Activated T-cell treated with anti-CD3 and anti-CD28 coated beads, Interleukin-2, amount 50 U/mL, for 72 hours (primary cell): ENCODE measurements at places on chromosomes 11 and 22.
A peak's percentile ranks its signal among the peaks of the same experiment; 100 is the strongest.

GRCh38 chr22:48825802-48826520 is 1001.7 kb downstream of the BRD1 start:
- no peak for DNase-seq

DNA sequence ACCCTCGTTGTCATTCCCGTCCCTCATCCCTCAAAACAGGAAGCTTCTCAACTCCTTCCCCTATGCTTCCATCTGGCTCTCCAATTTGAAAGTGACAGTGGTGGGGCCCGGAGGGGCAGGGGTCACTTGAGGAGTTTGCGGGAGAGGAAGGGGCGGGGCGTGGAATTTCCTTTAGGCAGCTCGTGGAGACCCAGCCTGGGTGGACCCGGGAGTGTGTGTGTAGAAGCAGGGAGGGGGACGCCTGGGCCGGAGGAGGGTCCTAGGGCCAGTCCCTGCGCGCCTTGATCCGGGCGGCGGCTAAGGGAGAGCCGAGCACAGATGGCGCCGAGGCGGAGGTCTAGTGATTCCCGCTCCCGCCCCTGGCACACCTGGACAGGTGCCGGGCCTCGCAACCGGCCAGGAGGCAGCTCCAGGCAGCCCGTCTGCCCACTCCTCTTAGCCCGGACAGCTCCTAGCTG is 7.8 kb upstream of the PAX6 start:
- no peak for DNase-seq

- peak; percentile 47 for DNase-seq
Measured at GRCh38 chr11:15073361-15074205, at the start of gene CALCB. TSS of gene CALCB (plus strand) at chr11:15073593. CDS start at chr11:15074719, 1,126 bp downstream.

- peak; percentile 81 for DNase-seq
Measured at GRCh38 chr11:65553301-65554001, 4.7 kb downstream of the LTBP3 start.

GRCh38 chr11:99037057-99037456 is 16.3 kb downstream of the CNTN5 start:
- no peak for DNase-seq

DNA sequence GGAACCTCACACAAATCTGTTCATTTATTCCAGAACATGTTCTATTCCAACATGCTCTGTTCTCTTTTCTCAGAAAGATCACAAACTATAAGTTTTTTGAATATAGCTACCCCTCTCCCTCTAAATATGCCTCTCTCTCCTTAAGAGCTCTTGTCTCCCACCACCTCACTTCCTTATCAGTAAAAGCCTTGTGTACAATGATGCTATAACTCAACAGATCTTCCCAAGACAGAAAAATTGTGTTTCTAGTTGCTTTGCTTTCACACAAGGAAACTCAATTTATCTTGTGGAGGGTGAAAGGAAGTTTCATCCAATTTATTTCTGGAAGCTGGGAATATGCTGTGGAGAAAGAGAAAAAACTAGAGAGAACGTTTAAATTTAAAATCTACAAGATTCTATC is 64.4 kb downstream of the FAM76B start:
- DNase-seq = no peak

- no peak for DNase-seq
Measured at GRCh38 chr11:20017320-20017719, 143.0 kb downstream of the DBX1 start.

GRCh38 chr22:45781459-45781858 is 109.8 kb downstream of the ATXN10 start:
- no peak for DNase-seq

DNA sequence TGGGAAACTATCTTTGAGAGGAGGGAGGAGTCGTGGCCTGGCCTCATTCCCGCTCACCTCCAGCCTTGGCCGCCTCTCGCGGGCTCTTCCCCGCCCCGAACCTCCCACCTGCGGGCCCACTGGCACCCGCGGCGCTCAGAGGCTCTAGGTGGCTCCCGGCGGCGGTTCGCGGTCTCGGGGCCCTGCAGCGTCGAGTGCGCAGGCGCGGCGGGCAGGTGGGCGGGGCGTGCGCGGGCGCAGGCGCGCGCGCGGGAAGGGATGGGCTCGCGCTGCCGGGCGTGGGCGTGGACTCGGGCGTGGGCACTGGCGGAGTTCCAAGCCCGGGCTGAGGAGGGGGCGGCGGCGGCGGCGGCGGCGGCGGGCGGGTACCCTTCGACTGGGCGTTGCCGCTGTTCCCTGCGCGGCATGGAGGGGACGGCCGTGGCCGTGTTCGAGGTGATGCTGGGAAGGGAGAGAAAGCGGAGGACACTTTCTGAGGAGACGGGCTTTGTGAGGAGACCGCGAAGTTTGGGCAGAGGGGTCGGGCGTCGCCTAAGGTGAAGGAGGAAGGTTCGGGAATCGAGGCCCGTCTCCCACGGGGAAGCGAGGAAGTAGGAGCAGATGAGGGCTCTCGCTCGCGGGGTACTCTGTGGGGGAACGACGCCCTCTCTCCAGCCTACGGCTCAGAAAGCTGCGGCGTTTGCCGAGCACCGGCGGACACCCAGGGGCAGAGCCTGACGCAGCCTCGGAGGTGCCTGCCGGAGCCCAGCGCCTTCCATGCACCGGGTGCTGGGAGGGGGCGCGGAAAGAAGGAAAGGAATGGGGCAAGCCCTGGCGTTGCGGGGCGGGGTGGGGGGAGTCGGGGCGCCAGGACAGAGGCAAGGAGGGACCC is 15.7 kb upstream of the SPTBN2 start:
- peak; percentile 91 for DNase-seq

DNA sequence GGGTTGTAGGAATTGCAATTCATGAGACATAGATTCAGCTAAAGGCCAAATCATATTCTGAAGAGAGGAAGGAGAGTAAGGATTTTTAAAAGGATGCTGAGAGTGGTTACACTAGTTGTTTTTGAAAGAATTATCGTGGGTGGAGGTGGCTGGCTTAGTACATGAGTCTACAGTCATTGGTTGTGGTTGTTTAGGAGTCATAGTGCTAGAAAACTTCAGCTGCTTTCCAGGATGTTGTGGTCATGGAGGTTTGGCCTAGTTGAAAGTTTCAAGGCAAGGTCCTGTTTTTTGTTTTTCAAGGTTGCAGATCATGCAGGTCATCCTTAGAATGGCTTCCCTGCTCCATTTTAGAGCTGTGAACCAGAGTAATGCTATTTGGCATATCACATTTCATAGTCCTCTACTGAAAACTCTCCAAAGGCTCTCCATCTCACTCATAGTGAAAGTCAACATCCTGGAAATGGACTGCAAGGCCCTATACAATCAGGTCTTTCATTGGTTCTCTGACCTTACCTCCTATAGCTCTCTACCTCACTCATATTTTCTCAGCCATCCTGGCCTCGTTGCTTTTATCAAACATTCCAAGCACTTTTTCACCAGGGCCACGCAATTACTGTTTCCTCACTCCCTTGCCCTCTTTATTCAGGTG is 26.1 kb upstream of the ZBTB44 start:
- peak; percentile 34 for DNase-seq

DNA sequence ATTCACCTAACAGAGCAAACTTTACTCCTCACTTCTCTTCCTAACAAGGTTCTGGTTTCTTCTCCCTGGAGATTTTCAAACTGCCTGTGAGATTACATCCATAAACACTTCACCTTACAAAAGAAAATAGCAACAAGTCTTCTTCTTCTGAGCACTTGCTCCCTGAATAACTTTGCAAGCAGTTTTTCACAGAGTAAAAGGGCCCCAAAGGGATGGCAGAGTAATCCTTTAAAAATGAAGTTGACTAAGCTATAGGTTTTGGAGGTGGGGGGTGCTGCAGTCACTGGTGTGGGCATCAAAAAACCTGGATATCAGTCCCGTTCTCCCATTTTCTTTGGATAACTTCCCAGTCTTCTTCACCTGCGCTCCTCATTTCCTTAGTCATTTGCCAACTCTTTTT is 484.9 kb downstream of the MIAT start:
- DNase-seq = no peak

GRCh38 chr11:131899950-131900580 is 529.6 kb downstream of the NTM start:
- no peak for DNase-seq

DNA sequence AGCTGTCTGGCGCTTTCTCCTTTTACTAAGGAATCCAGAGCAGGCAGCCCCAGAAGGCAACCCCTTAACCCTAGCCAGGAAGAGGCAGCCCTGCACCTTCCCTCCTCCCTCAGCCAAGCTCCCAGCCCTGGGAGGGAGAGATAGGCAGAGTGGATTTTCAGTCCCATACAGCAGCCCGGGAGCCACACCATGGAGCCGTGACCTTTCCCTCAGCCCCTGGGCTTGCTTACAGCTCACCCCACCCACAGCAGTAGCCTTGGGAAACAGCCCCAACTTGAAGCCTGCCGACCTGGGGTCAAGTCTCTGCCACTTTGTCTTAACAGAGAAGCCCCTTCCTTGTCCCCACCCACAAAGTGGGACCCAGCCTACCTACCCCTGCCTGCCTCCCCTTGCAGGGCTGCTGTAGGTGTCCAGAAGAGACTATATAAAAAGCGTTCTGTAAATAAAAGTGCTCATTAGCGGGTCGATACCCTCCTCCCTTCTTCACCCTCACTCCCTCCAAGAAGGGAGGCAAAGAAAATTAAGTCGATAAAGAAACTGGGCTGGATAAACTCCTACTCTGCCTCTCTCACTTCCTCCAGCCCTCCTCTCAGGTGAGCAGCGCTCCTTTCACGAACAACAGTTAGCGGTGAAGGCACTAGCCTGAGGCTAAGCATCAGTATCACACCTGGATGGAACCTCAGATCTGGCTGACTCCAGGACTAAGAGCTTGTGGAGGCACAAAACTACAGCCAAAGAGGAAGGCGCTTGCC is 4.2 kb downstream of the TST start:
- no peak for DNase-seq

GRCh38 chr11:103047837-103048236 is 44.1 kb downstream of the DCUN1D5 start:
- DNase-seq = no peak

- peak; percentile 55 for DNase-seq
Measured at GRCh38 chr11:121452609-121453150, at the start of gene SORL1-AS1. TSS of gene SORL1-AS1 (minus strand) at chr11:121452967.

- no peak for DNase-seq
Measured at GRCh38 chr11:30451167-30451566, 128.3 kb downstream of the ARL14EP start.

DNA sequence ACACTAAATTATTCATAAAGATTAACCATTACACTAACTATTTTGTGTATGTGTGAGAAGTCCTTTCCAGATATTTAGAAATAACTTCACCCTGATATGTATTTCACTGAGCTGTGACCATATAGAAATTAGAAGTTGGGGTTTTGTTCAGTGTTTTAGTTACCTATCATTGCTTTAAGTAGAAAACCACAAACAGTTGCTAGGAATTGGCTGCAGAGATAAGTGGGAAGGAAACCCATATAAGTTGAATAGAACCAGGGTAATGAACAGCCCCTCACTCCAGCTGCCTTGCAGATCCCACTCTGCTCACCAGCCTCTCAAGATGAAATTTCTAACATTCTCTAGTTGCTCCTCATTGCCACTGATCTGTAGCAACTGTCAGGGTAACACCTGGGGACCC is 10.3 kb downstream of the SRSF8 start:
- DNase-seq = no peak

GRCh38 chr11:22454461-22455090 is 116.4 kb downstream of the SLC17A6 start:
- DNase-seq = no peak

- no peak for DNase-seq
Measured at GRCh38 chr11:113487622-113488021, 12.4 kb upstream of the DRD2 start.

DNA sequence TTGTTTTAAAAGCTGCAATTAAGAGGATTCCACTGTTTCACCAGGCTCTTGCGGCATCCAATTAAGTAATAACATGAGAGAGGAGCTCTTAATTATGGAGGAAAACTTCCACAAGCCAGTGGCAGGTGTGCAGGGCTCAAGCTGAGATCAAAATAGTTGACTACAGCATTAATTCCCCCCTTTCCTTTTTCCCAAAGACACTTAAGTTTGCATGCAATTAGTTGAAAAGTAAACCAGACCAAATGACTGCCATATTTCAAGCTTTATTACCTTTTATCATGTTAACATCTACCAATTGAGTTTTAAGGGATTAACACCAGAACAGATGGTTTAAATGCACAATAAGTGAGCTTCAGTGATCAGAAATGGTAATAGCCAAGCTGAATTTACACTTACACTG is 32.1 kb downstream of the FAM168A start:
- no peak for DNase-seq

- DNase-seq = no peak
Measured at GRCh38 chr11:59756845-59757244, 1.7 kb downstream of the STX3 start.

- peak; percentile 69 for DNase-seq
Measured at GRCh38 chr11:64186492-64187165, 658 bp downstream of the STIP1 start.

DNA sequence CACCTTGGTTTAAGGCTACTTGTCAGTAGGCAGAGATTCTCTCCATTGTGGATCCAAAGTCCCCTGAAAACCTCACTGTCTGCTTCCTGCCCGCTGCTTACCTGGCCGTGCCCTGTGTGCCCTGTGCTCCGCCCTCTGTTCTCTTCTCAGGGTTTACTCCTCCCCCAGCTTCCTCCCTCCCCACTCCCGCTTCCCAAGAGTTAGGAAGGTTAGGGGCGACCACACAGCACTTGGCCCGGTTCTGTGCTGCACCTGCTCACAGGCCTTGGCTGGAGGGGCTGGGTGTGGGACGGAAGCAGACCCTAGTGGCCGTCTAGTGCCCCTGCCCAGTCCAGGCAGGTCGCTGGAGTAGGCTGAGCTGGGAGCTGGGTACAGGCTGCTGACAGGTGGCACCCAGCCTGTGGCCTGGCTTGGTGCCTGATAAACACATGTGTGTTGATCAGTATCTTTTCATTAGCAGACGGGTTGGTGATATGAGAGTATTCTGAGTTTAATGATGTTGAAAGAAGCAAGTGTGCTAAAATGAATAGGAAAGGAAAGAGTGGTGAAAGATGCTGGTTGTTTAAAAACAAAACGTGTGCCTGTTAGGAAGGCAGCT is 40.5 kb downstream of the GRAMD4 start:
- no peak for DNase-seq

DNA sequence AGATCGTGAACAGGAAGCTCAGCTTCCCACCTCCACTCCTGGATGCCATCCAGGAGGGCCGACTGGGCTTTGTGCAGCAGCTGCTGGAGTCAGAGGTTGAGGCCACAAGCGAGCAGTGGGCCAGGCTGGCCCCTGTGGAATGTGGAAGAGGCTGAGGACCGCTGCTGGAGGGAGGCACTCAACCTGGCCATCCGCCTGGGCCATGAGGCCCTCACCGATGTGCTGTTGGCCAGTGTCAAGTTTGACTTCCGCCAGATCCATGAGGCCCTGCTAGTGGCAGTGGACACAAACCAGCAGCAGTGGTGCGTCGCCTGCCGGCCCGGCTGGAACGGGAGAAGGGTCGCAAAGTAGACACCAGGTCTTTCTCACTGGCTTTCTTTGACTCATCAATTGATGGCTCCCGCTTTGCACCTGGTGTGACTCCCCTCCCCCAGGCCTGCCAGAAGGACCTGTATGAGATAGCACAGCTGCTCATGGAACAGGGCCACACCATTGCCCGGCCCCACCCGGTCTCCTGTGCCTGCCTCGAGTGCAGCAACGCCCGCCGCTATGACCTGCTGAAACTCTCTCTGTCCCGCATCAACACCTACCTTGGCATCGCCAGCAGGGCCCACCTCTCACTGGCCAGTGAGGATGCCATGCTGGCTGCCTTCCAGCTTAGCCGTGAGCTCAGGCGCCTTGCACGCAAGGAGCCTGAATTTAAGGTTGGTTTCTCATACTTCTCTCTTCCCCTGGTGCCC is 24.9 kb downstream of the ART5 start:
- no peak for DNase-seq
